Coronary artery (tissue), 2 donors: ENCODE measurements at places on chromosomes 3 and 15.

DNA sequence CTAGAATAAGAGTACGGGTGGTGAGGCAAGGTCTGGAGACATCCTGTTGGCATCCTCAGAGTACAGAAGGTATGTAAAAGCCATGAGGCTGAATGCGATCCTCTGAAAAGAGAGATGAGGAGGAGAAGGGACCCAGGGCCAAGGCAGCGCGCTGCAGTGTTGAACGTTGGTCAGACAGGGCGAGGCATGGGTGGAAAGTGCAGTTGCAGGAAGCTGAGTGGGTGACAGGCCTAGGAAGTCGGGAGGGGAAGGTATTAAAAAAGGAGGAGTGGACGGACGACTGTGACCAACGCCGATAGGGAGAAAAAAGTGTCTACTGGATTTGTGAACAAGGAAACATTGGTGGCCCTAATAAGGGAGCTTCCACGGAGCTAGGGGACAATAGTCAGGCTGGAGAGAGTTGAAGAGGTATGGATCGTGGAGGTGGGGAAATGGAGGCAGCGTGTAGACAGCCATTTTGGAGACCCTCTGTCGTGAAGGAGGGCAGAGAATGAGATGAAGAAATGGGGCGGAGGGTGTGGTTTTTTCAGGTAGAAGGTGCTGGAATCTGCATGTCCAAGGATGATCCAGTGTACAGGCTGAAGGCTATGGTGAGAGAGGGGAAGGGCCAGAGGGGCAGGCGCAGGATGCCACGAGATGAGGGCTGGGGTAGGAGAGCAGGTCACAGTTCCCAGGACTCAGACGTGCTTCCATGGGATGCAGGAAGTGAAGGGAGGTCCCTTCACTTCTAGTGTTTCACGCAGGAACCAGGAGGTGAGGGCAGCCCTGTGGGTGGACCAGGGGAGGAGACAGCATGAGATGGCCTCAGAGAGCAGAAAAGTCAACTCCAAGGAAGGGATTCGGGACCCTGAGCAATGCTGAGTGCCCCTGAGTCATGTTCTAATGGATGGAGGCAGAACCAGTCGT, 115.9 kb downstream of the ASB7 start:
- DNase-seq: peak; percentile 69

DNA sequence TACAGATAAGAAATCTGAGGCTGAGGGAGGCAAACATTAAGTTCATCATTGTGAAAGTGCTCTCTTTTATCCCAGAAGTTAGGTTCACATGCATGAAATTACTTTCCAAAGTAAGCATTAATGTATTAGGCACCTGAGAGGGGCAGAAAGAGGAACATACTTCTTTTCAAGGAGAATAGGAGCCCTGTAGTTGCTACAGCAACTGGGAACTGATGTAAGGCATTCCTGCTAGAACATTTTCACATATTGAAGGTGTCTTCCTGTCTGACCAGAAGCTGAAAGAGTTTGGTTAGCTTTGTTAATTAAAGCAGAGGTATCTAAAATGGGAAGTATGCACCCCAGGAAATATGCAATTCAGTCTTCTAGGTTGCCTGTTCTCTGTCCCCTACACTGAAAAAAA, 65.5 kb upstream of the ZBTB20 start:
- DNase-seq: no peak

GRCh38 chr3:53227993-53228885, 27.6 kb downstream of the TKT start:
- no peak for DNase-seq

- no peak for DNase-seq
Observed at GRCh38 chr3:32912046-32912445, 39.4 kb upstream of the CCR4 start.

DNA sequence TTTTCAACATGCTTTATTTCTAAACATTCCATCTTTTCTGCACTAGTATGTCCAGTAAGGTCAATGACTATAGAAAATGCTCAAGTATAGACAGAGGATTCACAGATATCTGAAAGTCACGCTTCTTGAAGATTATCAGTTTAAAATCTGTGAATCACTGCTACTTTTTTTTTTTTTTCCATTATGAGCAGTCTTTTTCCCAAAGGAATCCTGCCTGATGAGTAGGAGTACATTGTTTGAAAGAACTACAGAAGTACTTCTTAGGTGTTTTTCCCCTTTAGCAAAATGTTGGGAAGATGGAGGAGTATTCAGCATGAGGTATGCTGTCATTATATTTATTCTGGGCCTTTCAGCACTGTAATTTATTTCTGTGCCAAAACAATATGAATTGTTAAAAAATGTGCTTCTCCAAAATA, 266.2 kb downstream of the NLGN1 start:
- no peak for DNase-seq

GRCh38 chr15:43851251-43851650, 24.4 kb downstream of the WDR76 start:
- no peak for DNase-seq

DNA sequence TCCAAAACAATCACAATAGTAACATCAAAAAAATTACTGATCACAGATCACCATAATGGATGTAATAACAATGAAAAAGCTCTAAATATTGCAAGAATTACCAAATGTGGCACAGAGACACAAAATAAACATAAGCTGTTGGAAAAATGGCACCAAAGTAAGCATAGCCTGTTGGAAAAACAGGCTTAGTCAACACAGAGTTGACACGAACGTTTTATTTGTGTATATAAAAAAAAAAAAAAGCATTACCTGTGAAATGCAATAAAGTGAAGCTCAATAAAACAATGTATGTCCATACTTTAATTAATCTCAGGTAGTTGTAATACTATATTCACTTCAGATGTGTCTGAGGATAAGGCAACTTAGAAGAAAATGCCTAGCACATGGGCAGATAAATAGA, 77.1 kb downstream of the NR1I2 start:
- no peak for DNase-seq

DNA sequence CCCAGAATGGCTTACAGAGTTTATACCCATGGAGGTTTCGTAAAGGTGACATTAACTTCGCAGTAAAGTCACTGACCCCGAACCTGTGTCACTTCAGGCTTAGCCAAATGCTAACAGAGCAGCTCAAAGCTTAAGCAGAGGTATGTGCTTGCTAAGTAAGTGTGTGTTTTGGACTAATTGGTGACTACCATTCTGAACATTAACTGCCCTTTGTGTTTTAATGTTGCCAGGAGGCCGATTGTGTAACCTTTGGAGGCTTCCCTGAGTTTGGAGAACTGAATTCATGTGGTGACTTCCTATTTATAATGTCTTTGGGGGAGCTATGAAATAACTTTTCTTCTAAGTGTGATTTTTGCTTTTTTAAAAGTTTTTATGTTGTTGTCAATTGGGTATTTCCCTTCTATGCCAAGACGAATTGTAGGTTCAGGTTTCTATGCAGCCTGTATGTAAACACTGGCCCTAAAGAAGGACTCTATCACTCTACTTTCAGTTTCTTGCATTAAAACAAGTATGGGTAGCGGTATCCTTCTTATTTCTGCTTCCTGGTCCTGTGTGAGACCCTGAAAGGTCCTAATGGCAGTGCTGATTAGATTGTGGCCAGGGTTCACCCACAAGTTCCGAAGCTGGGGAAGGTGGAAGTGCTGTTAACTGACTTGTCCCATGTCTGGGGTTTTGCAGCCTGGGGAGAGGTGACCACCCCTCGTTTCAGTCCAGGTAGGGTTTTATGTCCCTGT, 86.3 kb downstream of the IGF1R start:
- no peak for DNase-seq

- no peak for DNase-seq
Observed at GRCh38 chr3:23600167-23600871, 205.4 kb upstream of the UBE2E1 start.

DNA sequence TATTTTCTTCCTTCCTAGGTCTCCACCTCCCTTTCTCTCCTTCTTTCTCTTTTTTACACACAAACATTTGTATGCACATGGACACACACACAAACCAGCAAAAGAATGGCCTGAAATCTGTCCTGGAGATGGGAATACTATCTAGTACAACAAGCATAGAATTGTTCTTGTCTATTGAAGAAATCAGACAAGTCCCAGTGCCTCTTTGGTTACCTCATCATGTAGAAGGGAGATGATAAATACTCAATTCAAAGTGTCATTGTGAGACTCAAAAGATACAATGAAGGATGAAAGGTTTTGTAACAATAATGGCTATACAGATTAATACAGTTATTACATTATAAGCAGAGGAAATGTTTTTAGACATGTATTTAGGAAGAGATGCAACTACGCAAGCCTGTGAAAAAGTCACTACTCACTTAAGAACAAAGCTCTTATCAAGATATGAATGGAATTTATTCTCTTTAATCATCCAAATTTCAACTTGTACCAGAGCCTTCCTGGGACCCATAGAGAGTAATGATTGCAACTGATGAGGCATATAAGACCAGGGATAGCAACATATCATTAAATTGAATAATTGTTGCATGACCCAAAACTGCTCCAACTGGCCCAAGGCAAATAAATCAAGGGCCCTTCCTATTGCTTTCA, 43.2 kb downstream of the P3H2 start:
- DNase-seq: no peak

GRCh38 chr3:127423856-127424765, 136.3 kb upstream of the PRR20G start:
- no peak for DNase-seq

- DNase-seq: no peak
Observed at GRCh38 chr3:112056451-112056929, 22.0 kb downstream of the TMPRSS7 start.

- no peak for DNase-seq
Observed at GRCh38 chr3:51953445-51953844, 1.7 kb upstream of the GPR62 start.

DNA sequence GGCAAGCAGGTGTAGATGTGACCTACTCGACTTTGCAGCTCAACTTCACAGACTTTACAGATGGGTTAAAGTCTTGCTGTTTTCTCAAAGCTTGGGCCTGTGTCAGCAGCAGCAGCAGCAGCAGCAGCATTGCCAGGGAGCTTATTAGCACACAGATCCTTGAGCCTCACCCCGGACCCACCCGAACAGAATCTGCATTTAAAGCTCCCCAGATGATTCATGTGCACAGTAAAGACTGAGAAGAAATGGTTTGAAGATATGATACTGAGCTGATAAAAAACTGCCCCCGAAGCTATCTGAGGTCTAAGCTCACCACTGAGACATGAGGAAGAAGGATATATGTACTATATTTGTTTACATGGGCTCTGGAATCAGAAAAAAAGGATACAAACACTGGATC, 231.7 kb downstream of the ARPP21 start:
- DNase-seq: no peak

DNA sequence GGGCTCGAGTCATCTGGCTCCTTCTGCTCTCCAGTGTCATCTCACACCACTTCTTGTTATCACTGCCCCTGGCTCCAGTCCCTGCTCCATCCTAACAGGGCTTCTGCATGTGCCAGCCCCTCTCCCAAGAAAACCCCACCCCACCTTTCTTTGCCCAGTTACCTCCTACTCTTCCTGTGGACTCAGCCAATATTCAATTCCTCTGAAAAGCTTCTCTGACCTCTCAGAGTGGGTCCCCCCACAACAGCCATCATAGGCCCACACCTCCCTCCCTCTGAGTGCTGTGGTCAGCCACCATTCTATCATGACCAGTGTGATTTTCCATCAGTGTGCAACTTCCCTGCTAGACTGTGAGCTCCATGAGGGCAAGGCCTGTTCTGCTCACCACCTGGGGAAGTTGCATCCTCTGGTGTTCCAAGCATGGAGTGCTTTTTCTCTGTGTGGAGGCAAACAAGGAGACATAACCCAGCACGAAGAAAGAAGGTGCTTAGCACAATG, 71.6 kb downstream of the ADCY5 start:
- DNase-seq: peak; percentile 58

- DNase-seq: no peak
Observed at GRCh38 chr3:105836533-105836932, 32.3 kb downstream of the CBLB start.

GRCh38 chr3:7309641-7310102, 448.8 kb downstream of the GRM7 start:
- DNase-seq: no peak

- no peak for DNase-seq
Observed at GRCh38 chr15:70181626-70182255, 84.0 kb upstream of the TLE3 start.

- no peak for DNase-seq
Observed at GRCh38 chr3:118846176-118846575, 188.5 kb downstream of the IGSF11 start.

DNA sequence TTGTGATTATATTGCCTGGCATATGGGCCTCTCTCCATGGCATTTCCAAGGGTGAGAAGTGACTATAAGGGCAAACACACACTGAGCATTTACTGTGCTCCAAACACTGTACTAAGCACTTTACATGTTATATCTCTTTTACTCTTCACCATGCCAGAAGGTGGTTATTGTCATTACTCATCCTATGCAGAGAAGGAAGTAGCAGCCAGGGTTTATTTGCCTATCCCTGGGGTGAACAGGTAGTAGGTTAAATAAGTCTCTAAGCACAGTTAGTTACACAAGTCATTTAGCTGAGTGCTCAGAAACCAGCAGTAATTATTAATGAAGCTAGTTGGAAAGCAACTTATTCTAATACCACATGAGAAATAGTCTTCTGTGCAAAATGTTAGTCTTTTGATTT, 109.9 kb upstream of the SYNPR start:
- no peak for DNase-seq

DNA sequence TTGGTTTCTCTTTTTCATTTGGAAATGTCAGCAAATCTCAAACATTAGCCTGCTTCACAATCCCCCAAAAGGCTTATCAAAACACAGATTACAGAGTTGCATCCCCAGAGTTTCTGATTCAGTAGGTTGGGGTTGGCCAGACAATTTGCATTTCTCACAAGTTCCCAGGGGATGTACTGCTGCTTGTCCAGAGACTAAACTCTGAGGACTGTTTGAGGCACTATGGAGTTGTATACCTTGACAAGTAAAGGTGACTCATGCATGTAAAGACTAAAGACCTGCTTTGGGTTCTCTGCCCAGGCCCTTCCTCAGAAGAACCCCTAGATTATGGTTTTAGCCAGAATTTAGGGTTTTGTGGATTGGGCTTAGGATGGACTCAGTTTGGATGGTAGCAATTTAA, 151.1 kb upstream of the ARHGEF26 start:
- DNase-seq: no peak

DNA sequence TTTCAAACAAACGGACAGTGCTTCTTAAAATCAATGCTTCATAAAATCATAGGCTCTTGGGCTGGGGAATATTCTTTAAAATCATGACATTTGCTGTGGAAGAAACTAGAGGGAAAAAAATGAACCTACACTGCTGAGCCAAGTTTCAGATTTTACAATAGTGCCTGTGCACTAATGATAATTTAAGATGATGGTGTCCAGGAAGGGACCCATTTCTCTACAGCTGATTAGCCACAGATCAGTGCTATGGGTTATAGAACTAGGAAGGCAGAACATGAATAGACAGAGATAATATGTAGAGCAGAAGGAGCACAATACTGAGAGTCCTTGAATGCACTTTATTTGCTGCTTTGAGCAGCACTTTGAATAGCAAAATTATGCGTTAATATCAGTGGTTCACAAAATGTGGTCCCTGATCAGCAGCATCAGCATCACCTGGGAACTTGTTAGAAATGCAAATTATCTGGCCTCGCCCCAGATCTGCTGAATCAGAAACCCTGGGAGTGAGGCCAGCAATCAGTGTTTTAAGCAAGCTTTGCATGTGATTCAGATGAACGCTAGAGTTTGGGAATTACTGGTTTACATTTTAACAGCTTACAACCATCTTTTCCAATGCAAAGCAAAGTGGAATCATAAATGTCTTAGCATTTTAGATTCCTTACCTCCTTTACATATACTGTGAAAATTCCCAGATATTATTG, 135.8 kb upstream of the ANKRD28 start:
- DNase-seq: no peak
